Forelimb muscle (tissue), 1 donor: ENCODE measurements at places on chromosomes 6 and 20. TPM values are rescaled to one million over a fixed set of nuclear protein-coding genes. Genes with fewer than 3 reads are reported as not detected.

- DNase-seq = no peak
Observed at GRCh38 chr6:39941138-39941537, 6.9 kb upstream of the MOCS1 start.

C2 gene
- polyA plus RNA-seq = 3.0 TPM

RIOK1 gene
- polyA plus RNA-seq = 23.0 TPM

- no peak for DNase-seq
Observed at GRCh38 chr20:10376270-10377075, 57.5 kb downstream of the MKKS start.

- DNase-seq = no peak
Observed at GRCh38 chr6:5025911-5026819, 22.3 kb upstream of the RPP40 start.

GRCh38 chr6:1855890-1856289, 246.2 kb downstream of the FOXC1 start:
- DNase-seq = no peak

DNA sequence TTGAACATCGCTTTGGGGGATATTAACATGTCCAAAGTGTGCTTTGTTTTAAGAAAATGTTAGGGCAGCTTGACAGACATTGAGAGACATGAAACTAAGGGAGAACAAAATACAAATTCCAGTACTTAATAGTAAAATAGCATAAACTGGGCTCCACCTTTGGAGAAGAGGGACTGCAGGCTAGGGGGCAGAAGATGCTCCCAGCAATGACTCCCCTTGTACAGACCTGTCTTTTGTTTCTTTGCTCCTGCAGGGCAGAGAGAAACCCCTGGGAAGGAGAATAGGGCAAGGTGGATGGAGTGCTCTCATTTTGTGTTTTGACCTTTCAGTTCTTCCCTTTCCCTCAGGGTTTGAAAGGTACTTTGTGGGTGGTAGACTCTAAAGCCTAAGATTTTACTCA, 115.6 kb upstream of the PLCB4 start:
- no peak for DNase-seq

DNA sequence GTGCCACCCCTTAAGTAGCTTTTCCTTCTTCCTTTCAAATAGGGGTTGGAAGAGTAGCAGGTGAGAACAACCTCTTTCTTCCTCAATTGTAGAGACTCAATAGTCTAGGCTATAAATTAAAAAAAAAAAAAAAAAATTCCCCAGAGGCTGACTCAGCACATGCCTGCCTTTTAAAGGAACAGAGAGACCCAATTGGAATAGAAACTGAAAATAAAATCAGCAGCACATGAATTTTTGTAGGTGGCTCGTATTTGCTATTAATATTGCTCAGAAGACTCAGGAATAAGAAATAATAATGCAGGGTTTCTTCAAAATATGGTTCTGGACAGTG, 19.3 kb downstream of the TOP1 start:
- DNase-seq = no peak

DNA sequence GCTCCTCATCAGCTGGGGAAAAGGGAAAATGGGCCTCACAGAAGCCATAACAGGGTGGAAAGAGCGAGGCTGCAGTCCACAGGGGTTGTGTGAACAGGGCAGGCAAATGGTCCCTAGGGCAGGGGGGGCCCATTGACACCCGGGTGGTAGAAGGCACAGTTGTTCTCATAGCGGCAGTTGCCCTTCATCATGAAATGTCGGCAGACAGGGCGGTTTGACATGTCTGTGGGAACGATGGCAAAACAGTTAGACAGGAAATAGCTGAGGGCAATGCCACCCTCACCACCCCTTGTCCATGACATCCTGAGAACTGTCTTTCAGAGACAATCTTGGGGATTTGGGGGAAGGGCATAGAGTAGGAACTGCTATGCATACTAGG, 15.6 kb downstream of the PPP1R10 start:
- DNase-seq = no peak

GRCh38 chr6:132820629-132821381, 6.4 kb downstream of the RPS12 start:
- DNase-seq = no peak

CD40 gene
- polyA plus RNA-seq = 7.4 TPM

- DNase-seq = no peak
Observed at GRCh38 chr20:62764156-62764935, 31.9 kb upstream of the MRGBP start.

ID1 gene
- polyA plus RNA-seq = 16.6 TPM

BNIP5 gene
- polyA plus RNA-seq = 0.09 TPM

DNA sequence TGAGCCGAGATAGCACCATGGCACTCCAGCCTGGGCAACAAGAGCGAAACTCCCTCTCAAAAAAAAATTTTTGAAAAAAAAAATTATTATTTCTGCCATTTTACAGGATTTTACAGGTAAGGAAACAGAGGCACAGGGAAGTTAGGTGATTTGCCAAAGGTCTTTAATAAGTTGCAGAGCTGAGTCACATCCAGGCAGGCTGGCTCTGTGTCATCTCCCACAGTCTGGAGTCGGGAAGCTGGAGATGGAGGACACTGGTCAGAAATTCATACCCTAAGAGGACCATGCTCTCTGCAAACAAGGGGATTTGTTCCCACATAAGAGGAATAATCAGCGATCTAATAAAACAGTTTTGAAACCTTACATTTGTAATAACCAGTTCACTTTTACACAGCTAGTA, 24.1 kb downstream of the HECA start:
- no peak for DNase-seq

LTA gene
- polyA plus RNA-seq = 0.18 TPM

DNA sequence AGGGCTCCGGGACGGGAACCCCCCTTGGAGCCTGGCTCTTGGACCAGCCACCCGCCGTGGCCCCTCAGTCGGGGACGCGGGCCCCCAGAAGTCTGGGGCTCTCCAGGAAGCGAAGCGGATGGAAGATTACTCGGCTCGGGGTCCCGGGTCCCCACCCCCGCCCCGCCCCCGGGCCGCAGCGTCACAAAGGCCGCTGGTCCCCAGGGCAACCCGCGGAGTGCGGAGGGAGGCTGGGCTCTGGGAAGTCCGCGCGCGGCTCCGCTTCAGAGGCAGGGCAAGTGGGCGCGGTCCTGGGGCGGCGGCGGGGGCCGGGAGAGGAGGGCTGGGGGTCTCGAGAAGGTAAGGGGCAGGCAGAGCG, at the start of gene FNDC11:
Gene FNDC11 (plus strand): TSS at position 227 of the 358 bp plus-strand sequence. CDS start 1,505 bp downstream, outside the sequence.
- DNase-seq = no peak

GRCh38 chr6:14273191-14273590, 155.6 kb downstream of the CD83 start:
- DNase-seq = no peak

TFAP2D gene
- polyA plus RNA-seq = not detected

GRCh38 chr6:170535004-170535403, 18.1 kb downstream of the PSMB1 start:
- no peak for DNase-seq

DNA sequence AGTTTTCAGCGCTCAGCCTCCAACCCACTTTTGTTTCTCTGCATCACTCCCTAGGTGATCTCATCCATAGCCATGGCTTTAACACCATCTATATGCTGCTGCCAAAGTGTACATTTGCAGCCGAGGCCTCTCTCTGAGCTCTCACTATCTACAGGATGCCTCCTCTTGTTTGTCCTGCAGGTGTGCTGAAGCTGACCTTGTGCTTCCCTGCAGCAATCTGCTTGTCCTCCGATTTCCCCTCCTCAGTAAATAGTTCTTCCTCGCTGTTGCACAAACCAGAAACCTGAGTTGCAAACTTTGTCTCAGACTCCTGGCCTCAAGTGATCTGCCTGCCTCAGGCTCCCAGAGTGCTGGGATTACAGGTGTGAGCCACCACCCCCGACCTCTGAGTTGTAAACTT, 3.7 kb upstream of the TXNDC5 start:
- no peak for DNase-seq

- no peak for DNase-seq
Observed at GRCh38 chr6:144488590-144488989, 203.5 kb downstream of the UTRN start.

- DNase-seq = no peak
Observed at GRCh38 chr6:169568314-169569087, 133.3 kb downstream of the WDR27 start.
